Epithelial cell of proximal tubule (primary cell): ENCODE measurements at places on chromosomes 1 and 21. TPM values are rescaled to one million over a fixed set of nuclear protein-coding genes. Genes with fewer than 3 reads are reported as not detected.

GRCh38 chr1:226086776-226087175 lies 24.3 kb downstream of the H3-3A start:
- no peak for DNase-seq

DNA sequence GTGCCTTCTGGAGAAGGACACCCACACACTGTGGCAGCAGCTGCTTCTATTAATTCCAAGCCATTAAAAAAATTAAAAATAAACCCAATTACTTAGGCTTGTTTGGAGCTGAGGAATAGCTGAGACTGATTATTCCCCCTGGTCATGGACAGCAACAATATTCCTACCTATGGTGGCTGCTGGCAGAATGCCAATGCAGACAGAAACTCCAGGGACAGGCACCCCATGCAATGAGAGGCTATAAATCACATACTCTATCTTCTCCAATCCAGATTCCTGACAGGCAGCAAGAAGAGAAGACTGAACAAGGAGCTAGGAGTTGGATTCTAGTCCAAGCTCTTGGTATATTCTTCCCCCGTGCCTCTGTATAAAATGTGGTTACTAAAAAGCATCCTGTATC lies 275.4 kb upstream of the BEND5 start:
- DNase-seq, result no peak

Gene MYCL
- 1.2 and 2.6 TPM in 2 replicates for total RNA-seq

- DNase-seq, result peak; percentile 29
Observed at GRCh38 chr1:201756406-201756805, 72.6 kb upstream of the IPO9 start.

- DNase-seq, result no peak
Observed at GRCh38 chr1:209989525-209989924, 51.5 kb downstream of the SYT14 start.

Gene CLDN17
- not detected in 2 replicates for total RNA-seq

GRCh38 chr1:201632364-201632952 lies 93.5 kb downstream of the NAV1 start:
- no peak for DNase-seq

Gene SMPDL3B
- total RNA-seq, result 13.5 and 17.2 TPM in 2 replicates

Gene GPR3
- 2.5 and 3.0 TPM in 2 replicates for total RNA-seq

DNA sequence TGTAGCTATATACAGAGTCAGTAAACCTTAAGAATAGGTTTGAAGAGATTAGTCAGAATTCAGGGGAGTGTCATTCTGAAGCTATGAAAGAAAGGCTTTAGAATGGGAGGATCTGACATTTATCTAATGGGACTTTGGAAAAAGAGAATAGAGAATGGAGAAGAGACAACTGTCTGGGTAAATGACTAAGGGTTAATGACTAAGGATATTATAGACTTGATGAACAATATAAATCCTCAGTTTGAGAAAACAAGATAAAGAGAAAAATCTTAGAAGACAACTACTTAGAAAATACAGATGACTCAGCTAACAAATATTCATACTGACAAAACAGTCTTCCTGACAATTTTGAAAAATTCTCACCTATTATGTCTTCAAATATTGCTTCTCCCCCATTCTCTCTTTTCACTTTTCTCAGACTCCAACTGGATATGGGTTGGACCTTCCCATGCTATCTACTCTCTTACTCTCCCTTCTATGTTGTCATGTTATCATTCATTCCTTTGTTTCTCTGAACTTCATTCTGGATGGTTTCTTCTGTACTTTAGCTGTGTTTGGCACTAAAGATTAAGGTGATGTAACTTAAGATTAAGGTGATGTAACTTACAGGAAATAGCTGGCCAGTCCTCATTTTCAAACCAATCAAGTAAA lies 20.4 kb downstream of the SLC16A1 start:
- DNase-seq, result peak; percentile 74

DNA sequence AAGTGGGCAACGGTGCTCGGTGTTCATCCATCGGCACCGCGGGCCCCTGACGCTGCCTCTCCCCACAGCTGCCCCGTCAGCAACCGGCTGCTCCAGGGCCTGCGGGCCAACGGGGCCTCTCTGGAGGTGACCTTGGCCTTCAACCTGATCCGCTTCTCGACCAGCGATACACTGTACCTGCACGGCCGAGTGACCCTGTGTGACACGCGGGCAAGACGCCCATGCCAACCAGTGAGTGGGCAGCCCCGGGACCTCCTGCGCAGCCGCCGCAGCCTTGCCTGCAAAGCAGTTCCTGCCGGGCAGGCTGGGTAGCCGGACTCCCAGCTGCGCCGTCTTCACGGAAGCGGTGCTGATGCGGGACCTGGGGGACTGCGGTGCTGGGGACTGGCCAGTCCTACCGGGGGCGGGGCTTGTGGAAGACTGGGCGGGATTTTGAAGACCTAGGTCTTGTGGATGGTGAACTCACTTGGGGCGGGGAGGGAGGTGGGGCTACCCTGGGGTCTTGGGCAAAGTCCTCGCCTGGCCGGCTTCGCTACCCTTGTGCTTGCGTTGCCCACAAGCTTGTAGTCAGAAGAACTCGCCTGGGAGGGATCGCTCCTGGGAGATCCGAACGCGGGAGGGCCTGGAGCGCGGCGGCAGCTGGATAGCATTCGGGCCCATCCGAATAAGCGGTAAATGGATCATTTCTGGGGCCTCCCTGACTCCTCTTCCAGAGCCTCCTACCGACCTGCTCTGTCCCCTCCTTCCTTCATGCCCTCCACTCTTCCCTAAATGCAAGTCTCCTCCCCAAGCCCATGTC lies 8.8 kb upstream of the CEP85 start:
- DNase-seq, result no peak

GRCh38 chr1:198734323-198735008 lies 95.6 kb downstream of the PTPRC start:
- DNase-seq, result no peak

DNA sequence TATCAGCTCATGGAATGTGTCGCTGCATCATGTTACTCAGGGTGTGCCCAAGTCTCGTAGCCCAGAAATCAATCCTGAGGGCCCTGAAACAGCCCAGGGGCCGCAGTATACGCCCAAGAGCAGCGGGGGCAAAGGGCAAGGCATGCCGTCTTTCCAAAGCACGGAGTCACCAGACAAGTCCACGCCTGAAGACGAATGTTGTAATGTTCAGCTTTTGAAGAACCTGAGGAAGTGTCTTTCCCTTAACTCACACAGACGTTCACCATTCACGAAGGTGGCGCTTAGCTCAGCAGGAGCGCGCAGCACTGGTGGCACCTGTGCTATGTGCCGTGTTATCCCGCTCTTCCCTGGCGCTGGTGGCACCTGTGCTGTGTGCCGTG lies 18.8 kb upstream of the PWP2 start:
- DNase-seq, result no peak

GRCh38 chr1:247407180-247407616 lies 8.8 kb upstream of the NLRP3 start:
- no peak for DNase-seq

- DNase-seq, result no peak
Observed at GRCh38 chr1:101131239-101131843, 105.5 kb upstream of the S1PR1 start.
